Activated T-helper 1 cell treated with Interleukin-2 at 50 U/mL for 16 hours (primary cell): ENCODE measurements at places on chromosomes 4 and X.

- no peak for DNase-seq
Measured at GRCh38 chr4:90095000-90095399, 32.2 kb upstream of the CCSER1 start.

DNA sequence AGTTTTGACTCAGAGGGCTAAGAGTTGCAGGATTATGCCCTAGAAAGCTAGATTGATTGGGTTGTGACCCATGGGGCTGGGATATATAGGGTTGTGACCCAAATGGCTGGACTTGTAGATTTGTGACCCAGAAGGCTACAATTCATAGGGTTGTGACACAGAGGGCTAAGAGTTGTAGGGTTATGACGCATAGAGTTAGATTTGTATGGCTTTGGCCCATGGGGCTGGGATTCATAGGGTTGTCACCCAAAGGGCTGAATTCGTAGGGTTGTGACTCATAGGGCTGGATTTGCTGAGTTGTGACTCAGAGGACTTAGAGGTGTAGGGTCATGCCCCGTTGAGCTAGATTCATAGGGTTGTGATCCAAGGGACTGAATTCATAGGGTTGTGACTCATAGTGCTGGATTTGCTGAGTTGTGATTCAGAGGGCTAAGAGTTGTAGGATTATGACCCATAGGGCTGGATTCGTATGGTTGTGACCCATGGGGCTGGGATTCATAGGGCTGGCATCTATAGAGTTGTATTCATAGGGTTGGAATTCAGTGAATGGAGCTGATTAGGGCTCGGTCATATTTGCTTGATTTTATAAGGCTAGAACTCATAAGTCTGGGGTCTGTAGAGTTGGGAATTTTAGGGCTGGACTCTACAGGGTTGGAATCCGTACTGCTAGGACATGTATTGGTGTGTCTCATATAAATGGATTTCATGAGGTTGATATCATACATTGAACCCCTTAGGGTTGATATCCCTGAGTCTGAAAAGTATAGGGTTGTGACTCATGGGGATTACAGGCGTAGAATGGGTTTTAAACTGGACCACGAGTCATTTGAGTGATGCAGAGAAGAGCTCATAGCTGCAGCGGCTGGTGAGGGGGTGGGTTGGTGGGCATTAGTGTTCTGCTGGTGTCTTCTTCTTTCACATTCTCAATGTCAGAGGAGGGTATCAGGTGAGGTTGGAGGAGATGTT, 125.7 kb downstream of the CRLF2 start:
- no peak for DNase-seq

GRCh38 chr4:24364852-24365251, 219.5 kb downstream of the DHX15 start:
- DNase-seq: no peak

DNA sequence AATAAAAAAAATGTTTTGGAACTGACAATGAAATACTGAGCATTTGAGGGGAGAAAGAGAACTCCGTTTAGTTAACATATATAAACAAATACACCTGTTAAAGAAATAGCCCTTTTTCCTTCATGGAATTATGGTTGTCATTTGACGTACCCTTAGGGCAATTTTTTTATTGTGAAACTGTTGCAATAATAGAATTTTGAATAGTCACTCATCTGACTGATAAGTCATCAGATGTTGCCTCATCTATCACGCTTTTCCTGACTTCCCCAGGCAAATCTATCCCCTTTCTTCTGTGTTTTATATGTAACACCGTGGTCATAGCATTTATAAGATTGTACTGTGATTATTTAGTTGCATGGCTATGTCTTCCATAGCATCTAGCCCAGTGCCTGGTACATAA, 69.0 kb upstream of the HDAC8 start:
- no peak for DNase-seq

GRCh38 chrX:13888284-13888683, 71.4 kb upstream of the GPM6B start:
- no peak for DNase-seq

- DNase-seq: no peak
Measured at GRCh38 chr4:74934016-74934831, 1.3 kb downstream of the PARM1 start.

- no peak for DNase-seq
Measured at GRCh38 chr4:77344001-77344400, 187.0 kb downstream of the CCNG2 start.

DNA sequence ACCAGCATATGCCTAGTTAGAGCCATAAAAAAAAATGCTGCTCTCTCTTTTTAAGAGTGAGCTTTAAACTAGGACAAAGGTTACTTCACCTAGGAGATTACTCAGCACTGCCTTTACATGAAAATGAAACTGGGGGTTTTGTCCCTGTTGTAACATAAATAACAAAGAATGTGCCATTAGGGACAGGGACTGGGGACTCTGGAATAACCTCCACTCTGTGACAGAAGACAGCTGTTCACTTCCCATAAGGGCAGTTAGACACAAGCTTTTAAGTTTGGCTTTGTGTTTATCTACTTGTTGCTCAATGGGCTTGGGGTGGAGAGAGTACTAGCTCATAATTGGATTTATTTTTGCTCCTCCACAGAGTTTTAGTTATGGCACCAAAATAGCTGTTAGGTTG, 11.9 kb downstream of the ENPEP start:
- DNase-seq: no peak

- no peak for DNase-seq
Measured at GRCh38 chr4:173360587-173361221, 10.1 kb upstream of the SAP30 start.

- DNase-seq: no peak
Measured at GRCh38 chr4:159206427-159206871, 103.6 kb downstream of the RAPGEF2 start.

- DNase-seq: no peak
Measured at GRCh38 chr4:85368932-85369331, 106.0 kb upstream of the ARHGAP24 start.

- no peak for DNase-seq
Measured at GRCh38 chr4:153221783-153222706, 17.8 kb downstream of the TRIM2 start.

DNA sequence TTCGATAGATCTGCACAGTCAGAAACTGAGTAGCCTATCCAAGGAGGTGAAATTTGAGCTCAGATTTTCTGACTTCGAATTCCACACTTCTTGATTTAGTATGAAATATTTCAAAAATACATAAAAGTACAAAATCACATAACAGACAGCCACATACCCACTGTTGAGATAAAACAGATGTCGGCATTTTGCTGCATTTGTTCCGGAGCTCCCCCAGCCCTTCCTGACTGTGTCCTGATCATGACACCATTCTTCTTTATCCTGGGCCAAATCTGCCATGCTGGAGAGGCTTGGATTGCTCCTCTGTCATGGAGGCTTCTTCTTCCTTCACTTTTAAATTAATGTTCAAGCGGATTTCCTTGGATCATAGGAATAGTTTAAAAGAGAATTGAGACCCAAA, 124.2 kb upstream of the RBPJ start:
- no peak for DNase-seq

DNA sequence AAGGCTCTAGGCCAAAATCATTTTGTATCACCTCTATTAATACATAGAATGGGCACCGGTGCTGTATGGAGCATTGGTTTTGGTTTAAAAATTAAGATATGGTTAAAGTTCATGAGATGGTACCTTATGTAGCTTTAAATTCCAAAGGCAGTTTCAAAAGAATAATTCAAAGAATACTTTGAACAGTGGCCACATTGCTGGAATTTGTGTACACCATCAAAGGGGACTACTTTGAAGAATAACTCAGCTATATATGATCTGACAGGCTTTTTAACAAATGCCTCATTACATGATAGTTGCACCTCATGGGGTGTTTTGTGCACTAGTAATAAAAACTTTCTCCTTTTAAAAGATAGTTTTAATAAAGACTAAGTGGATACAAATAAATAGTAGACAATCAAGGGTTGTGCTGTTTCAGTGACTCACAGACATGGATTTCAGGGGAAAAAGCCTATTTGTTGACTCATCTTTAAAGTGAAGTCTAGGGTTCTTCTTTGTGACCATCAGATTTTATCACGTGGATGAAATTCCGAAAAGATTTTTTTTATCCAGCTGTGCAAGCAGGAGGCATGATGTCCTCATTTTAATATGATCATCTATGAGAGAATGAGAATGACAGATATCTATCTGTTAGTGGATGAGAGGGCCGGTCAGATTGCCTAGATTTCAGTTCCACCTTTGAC, 12.8 kb downstream of the MTM1 start:
- DNase-seq: no peak

- DNase-seq: no peak
Measured at GRCh38 chrX:47843363-47843762, 6.7 kb downstream of the ZNF81 start.

DNA sequence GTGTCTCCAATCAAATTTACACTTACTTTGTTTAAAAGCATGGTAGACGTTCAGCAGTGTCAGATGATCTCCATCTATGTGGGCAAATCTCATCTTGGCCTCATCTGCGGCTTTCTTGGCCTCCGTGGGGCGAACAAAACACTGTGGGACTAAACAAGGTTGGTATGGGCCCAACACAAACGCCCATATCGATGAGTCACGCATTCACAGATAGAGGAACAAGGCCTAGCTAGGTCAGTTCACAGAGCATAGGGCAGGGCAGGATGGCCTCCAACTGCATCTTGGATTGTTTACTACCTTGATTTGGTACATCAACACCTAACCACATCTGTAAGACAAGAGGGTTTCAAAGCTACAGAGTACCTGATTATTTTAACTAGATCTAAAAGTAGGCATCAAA, 47.3 kb downstream of the DHX15 start:
- DNase-seq: no peak

DNA sequence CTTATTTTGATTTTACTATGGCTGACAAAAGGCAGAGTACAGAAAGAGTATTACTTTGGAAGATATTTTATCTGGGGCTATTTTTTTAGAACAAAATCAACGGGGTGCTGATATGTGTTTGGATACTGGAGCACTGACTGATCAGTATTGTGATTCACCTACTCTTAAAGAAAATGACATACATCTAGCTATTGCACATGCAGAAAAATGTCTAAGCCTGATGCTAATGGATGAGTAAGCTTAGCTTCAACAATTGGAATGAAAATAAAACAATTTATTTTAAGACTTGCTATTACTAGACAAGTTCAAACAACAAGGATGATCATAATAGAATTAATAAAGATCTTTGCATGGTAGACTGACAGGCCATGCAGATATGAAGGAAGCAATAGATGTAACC, 262.0 kb downstream of the PPP1R2C start:
- DNase-seq: no peak

GRCh38 chr4:76905521-76905920, 7.6 kb upstream of the SOWAHB start:
- DNase-seq: no peak

DNA sequence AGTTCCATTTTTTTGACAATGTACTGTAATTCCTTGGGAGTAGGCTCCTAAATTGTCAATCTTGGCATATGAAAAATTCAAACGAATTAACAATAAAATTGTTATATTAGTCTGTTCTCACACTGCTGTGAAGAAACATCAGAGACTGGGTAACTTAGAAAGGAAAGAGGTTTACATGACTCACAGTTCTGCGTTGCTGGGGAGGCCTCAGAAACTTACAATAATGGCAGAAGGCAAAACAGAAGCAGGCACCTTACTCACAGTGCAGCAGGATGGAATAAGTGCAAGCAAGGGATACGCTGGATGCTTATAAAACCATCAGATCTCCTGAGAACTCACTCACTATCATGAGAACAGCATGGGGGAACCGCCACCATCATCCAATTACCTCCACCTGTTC, 246.4 kb upstream of the TRAM1L1 start:
- no peak for DNase-seq

- DNase-seq: no peak
Measured at GRCh38 chr4:189185810-189186432, 754.8 kb upstream of the FRG1 start.

GRCh38 chr4:23500894-23501449, 388.9 kb downstream of the PPARGC1A start:
- no peak for DNase-seq

GRCh38 chr4:53306729-53307128, 59.1 kb downstream of the SCFD2 start:
- no peak for DNase-seq

DNA sequence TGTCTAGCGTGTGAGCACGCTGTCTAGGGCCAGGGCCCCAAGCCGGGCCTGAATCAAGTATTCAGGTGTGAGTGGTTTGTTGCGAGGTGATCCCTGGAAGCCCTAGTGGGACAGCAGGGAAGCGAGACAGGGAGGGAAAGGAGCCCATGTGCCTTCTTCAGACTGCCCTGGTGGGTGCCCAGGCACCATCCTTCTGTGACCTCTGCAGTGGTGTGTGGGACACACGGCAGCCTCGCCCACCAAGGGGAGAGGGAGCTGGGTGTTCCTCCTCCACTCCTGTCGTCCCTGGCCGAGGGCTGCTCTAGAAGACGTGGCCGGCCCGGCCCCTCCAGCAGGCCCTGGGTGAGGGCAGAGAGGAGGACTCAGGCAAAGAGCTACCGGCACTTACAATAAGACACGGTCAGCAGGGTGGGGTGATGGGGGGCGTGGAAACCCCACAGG, 47.4 kb downstream of the HTRA3 start:
- DNase-seq: no peak

GRCh38 chrX:69066966-69067525, 98.2 kb downstream of the PJA1 start:
- DNase-seq: no peak

GRCh38 chr4:82489076-82489475, 58.7 kb downstream of the ENOPH1 start:
- DNase-seq: no peak

- no peak for DNase-seq
Measured at GRCh38 chr4:147327322-147327721, 153.6 kb upstream of the EDNRA start.

- DNase-seq: no peak
Measured at GRCh38 chr4:18914182-18914581, 892.6 kb upstream of the LCORL start.

GRCh38 chr4:122516376-122516775, 59.9 kb upstream of the IL2 start:
- no peak for DNase-seq

DNA sequence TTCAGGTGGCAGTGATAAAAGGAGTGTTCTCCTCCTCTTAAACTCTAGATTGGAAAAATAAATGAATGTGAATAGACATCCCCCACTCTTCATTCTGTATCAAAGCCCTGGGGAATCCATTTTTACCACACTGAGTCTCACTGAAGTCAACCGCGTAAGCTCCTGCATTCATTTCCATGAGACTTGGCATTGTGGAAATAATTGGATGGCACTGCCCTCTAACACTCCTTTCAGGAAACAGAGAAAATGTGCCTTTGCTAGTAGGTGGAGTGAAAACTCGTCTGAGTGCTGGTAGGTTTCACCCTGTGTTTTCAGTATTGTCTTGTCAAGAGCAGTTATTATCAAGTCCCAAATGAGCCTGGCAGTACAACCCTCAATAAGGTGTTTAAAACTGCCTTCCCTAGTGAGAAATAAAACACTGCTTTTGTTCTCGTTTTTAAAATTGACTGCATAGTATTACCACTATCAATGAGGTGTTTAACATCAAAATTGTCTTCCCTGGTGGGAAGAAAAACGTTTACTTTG, 9.7 kb upstream of the CDKN2AIP start:
- DNase-seq: no peak

DNA sequence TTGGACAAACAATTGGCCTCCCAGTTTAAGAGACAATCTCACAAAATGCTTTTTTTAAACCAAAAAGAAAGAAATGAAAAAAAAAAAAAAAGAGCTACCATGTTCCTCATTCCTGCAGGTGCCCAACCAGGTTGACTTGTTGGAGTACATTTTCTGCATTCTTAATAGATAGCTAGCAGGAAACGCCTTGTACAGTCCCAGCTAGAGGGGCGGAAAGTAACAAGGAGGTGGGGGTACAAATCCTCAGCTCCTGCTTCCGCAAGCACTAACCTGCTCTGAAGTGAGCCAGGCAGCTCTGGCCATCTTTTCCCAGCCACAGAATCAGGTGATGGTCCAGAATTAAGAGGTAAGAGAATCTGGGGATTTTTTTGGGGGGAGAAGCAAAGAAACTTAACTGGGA, at the start of gene VGLL1:
VGLL1 (plus strand) TSS at position 265 of the 400 bp plus-strand sequence. CDS start 3,806 bp downstream, outside the sequence.
- no peak for DNase-seq
